Cerebellum (tissue), 4 donors: ENCODE measurements at places on chromosomes 4 and X.

DNA sequence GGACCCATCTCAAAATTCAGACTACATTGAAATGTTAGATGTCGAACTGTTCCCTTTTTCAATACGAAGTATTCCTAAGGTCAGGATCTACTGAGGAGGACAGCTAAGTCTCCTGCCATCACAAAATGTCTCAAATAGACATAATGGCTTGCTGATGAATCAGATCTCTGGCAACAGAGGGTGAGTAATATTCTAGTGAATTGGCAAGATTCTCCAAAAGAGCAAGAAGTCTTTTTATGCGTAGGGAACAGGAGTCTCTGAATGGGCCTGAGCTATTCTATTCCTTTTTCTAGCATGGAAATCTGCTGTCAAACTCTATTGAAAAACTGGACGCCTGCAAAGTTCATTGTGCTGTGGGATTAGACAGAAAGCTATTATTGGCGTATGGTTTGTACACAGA is 145.4 kb downstream of the FNIP2 start:
- no peak for DNase-seq

DNA sequence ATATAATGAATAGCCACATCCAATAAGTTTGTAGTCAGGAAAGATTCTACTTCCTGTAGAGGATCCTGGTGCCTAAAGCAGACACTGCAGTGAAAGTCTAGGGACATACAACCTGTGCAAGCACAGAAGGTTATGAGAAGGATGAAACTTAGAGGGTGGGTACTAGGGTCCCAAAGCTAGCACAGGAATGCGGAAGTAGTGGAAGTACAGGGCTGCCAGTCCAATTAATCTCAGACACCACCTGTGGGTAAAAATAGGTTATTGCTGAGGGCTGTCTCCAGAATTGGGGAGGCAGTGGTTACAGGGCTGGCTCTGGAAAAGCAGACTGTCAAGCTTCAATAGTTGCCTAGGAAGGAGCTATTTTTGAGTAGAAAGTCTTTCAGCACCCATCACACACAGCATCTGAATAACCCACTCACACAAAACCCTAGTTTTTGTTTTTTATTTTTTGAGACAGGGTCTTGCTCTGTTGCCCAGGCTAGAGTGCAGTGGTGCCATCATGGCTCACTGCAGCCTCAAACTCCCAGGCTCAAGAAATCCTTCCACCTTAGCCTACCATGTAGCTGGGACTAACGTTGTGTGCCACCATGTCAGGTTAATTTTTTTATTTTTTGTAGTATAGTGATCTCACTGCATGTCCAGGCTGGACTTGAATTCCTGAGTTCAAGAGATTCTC is 50.8 kb upstream of the ELF2 start:
- no peak for DNase-seq

DNA sequence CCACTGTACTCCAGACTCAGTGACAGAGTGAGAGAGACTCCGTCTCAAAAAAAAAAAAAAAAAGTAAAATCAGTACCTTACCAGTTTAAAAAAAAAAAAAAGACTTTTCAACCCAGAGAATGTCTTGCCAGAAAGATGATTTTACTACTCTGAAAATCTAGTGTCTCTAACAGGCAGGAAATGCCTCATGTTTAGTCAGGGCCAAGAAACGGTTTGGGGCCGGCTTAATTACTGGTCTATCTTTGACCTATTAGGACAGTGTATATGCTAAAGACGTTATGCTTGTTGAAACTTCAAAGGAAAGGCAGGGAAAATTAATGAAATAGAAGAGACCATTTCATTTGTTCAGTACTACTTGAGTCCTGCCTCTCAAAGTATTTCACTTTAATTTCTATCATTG is 9.9 kb downstream of the BEND4 start:
- no peak for DNase-seq

GRCh38 chrX:113947548-113947947 is 636.3 kb upstream of the HTR2C start:
- DNase-seq = no peak

DNA sequence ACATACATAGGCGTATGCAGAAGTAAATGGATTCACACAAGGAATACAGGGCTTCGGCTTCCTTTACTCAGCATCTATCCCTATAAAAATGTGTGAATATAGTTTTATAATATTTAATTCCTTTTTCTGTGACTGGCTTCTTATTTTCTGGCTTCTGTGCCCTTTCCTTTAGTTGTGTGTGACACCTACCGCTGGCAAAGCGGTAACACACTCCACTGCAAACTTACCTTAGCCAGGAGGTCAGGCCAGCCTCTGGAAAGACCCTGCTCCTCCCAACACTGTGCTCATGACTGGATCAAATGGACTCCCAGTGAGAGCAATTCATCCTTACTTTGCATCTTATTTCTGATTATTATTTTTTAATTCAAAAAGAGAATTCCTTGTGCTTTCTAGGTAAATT is 244.2 kb downstream of the ANK2 start:
- no peak for DNase-seq

DNA sequence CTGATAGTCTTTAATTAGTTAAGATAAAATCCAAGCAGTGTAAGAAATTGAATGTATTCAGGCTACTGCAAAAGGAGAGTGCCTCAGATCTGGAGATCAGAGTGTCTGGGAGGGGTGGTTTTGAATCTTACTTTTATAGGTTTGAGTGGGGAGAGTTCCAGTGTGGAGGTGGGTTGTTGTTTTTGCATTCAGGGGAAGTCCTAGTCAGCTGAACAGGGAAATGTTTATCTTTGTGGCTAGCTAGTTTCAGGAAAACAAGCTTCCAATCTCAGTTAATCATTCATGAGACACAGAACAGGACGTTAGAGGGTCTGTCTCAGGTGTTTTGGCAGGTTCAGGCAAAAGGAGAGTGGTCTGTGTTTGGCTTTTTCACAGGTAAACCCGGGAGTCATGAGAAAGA is 26.0 kb downstream of the ZNF81 start:
- no peak for DNase-seq

- peak; percentile 0 for DNase-seq
These were observed 83.9 kb upstream of the SPANXB1 start for GRCh38 chrX:140918398-140919038.

DNA sequence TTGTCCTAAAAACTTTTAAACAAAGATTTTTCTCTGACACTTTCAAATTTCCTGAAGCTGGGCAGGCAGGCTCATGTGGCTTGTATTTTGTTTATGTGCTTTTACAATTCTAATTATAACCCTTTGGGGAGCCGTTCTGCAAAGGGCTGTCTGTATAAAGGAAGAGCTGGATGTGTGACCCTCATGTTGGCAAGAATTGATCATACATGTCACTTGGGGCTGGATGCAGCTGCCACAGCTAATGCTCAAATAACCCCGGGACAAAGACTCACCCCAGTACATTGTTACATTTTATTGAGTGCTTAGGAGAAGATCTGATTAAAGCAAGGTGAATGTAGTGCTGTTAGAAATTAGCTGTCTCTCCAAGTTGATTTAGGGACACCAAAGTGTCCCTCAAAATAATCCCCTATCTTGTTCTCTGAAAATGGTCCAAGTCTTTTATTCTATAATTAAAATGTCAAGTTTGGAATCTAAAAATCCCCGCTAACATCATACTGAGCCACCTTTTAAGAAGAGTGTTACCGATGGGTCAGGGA is 13.0 kb upstream of the DAPP1 start:
- DNase-seq = no peak

GRCh38 chr4:92497141-92497540 is 193.4 kb downstream of the GRID2 start:
- peak; percentile 31 for DNase-seq

- no peak for DNase-seq
These were observed 262.2 kb downstream of the SPOCK3 start for GRCh38 chr4:166972071-166972470.

GRCh38 chr4:138553001-138553845 is 311.1 kb upstream of the SLC7A11 start:
- DNase-seq = no peak

DNA sequence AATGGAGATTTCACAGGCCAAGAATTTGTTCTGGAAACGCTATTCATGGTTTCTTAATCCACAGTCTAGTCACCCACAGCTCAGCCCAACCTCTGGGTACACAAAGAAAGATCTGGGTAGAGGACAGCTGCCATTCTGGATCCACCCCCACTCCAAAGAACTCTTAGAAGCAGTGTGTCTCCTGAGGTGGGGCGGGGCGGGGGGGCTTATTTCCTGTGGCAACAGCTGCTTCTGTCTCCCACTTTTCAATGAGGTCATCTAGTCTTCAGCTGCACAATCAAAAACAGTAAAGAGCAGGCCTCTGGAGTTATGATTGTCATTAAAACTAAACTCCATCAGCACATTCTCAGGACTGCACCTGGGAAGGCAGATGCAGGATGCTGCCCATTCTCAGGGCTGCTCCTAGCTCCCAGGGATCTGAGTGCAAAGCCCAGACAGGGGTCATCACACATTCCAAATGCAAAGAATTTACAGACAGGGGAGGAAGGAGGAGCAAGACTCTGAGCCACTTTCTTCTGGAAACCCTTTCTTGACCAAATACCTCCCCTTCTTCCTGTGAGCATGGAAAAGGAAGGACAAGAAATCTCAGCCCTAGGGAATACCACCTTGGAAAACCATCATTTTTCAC is 207.3 kb downstream of the HS6ST2 start:
- no peak for DNase-seq

DNA sequence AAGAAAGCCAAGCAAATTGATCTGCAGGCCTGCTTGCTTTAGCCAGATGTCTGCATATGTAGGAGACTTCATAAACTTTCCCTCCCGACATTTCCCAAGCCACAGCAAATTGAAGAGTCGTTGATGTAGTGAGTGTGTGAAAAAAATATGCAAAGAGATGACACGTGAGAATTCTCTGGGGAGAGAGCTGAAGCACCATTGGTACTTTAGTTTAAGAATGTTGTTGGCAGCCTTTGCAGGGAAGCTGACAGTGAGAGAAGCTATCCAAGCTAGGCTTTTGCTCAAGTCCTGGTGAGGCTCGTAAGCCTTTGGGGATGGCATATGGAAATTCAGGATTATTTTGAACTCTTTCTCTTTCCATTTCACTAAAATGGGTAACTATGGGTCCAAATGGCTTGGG is 87.5 kb downstream of the GLRA2 start:
- DNase-seq = no peak

GRCh38 chr4:78971776-78972175 is 32.5 kb upstream of the PAQR3 start:
- DNase-seq = no peak
